ENCODE measurements at places on chromosomes 1 and 21. TPM values are rescaled to one million over a fixed set of nuclear protein-coding genes. Genes with fewer than 3 reads are reported as not detected.

DNA sequence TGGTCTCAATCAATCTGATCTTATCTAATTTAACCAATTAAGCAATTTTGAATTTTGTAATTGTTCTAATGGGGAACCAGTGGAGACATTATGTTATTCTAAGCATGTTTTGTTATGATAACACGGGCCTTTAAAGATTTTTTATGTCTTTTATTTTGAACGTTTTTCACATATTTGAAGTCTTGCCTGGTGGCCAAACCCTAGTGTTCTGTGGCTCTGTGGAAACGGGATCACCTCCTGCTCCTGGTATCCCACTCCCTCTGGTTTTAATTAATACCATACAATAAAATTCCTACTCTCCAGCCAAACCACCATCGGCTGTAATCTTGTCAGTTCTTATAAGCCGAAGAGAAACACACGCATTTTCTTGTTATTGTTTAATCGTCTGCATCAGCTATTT lies 22.9 kb upstream of the LMO4 start:
- no peak overlapping the region for H3K4me3 ChIP-seq
- DNase-seq: no peak
- peaks cover 8% of the 10 kb centered on the region for H3K4me1 ChIP-seq
- H3K27me3 ChIP-seq: peaks cover 32% of the 10 kb centered on the region
- H3K27ac ChIP-seq: no peak overlapping the region
- H3K36me3 ChIP-seq: no peaks in the 10 kb centered on the region

DNA sequence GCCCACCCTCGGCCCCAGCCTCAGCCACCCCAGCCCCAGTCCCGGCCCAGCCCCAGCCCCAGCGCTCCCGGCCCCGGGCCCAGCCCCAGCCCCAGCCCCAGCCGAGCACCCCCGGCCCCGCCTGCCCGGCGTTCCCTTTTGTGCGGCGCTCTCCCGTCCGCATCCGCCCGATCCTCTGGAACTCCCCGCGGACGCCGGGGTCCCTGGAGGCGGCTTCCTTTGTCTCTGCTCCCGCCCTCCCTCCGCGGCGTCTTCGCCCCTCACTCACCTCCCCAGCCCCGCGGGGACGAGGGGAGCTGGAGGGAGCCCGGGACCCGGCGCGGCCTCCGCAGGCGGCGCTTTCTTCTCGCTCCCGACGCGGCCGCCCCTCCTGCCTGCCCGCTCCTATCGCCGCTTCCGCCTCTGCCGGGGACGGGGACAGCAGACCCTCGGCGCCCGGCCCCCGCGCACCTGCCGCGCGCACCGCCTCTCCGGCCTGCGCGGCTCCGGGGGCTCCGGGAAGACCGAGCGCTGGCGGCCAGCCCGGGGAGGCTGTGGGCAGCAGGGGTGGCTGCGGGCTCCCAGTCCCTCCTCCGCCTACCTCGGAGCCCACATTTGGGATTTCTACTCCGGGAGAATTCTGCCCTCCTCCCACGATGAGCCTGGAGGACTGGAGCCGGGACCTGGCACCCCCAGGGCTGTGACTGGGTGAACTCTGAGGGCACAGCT lies 14.0 kb downstream of the AGRN start:
- DNase-seq: no peak
- H3K36me3 ChIP-seq: peaks cover 9% of the 10 kb centered on the region
- H3K27ac ChIP-seq: no peak overlapping the region
- peaks cover 11% of the 10 kb centered on the region for H3K27me3 ChIP-seq
- H3K4me1 ChIP-seq: peaks cover 7% of the 10 kb centered on the region
- H3K4me3 ChIP-seq: peak overlapping the region; percentile 60

GRCh38 chr21:38756746-38757145 lies 49.0 kb upstream of the ETS2 start:
- no peak overlapping the region for H3K4me3 ChIP-seq
- no peaks in the 10 kb centered on the region for H3K36me3 ChIP-seq
- no peak overlapping the region for H3K27ac ChIP-seq
- no peaks in the 10 kb centered on the region for H3K27me3 ChIP-seq
- peaks cover 15% of the 10 kb centered on the region for H3K4me1 ChIP-seq

DNA sequence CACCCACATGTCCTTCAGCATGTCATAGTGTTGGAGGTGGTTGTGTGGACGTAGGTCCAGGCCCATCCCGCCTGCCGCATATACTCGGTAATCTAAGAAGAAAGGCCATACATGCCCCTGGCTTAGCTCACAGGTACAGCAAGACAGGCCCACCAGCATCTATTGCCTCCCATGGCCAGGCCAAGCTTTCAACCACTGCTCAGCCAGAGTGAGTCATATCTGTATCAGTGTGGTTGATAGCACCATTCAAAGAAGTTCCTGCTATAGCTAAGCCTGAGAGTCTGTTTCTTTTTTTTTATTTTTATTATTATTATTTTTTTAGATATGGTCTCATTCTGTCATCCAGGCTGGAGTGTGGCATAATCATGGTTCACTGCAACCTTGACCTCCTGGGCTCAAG lies 17.0 kb downstream of the KLHDC8A start:
- H3K4me3 ChIP-seq: no peak overlapping the region
- peaks cover 74% of the 10 kb centered on the region for H3K27me3 ChIP-seq
- H3K36me3 ChIP-seq: no peaks in the 10 kb centered on the region
- peaks cover 6% of the 10 kb centered on the region for H3K4me1 ChIP-seq
- H3K27ac ChIP-seq: no peak overlapping the region

DNA sequence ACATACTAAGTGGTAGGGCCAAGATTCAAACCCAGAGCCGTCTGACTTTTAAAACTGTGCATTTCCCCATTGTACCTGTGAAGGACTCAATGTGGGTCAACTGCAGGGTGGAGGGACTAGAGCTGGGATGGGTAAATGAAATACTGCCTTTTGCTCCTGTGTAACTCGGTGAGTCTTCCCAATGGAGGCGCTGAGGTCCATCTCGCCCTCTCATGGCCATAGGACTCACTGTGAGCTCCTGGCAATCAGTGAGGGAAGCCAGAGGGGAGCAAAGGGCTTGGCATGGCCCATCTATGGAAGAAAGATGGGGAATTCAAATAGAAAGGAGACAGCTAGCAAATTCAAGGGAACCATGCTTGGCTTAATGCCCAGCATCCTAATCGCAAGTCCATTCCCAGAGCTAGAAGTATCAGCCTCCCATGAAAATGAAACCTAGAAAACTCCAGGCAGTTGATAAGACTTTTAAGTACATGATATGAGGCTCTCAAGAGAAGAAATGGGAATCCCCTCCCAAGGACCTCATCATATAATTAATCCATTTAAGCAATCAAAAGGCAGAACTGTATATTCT lies 25.4 kb upstream of the CGN start:
- no peak overlapping the region for H3K27ac ChIP-seq
- H3K4me3 ChIP-seq: no peak overlapping the region
- DNase-seq: no peak

CFAP74 gene
- 0.93 TPM for total RNA-seq

- no peak overlapping the region for H3K27ac ChIP-seq
- no peak for DNase-seq
- H3K27me3 ChIP-seq: peaks cover 16% of the 10 kb centered on the region
- no peaks in the 10 kb centered on the region for H3K36me3 ChIP-seq
- peaks cover 11% of the 10 kb centered on the region for H3K4me1 ChIP-seq
These were observed 69.1 kb downstream of the OLIG1 start for GRCh38 chr21:33139084-33139483.

DNA sequence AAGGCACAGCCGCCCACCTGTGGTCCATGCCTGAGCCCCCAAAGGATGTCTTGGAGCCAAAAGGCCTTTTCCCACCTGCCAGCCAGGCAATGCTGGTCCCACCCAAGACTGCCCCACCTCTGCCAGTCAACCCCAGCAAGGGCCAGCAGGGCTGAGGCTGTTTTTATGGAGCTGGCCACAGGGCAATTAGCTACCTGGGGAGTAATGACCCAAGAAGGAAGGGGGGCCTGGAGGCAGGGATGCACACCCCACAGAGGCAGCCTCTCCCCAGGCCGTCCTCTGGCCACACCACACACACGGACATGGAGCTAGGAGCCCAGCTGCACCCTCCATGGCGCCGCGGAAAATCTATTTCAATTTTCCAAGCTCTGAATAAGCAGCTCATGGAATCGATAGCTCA lies 27.2 kb downstream of the CHD5 start:
- H3K27ac ChIP-seq: no peak overlapping the region
- no peak overlapping the region for H3K4me3 ChIP-seq
- H3K27me3 ChIP-seq: peaks cover 25% of the 10 kb centered on the region
- H3K4me1 ChIP-seq: peaks cover 2% of the 10 kb centered on the region
- DNase-seq: no peak
- no peaks in the 10 kb centered on the region for H3K36me3 ChIP-seq

CELA3B gene
- total RNA-seq: not detected

FH gene
- 59.7 TPM for total RNA-seq

Measured in progenitor cell of endocrine pancreas (in vitro differentiated cells).